ENCODE measurements at places on chromosomes 13 and 19.

- DNase-seq, result no peak
Measured at GRCh38 chr13:63554157-63554556, 2138.5 kb upstream of the PCDH20 start.

GRCh38 chr19:41305927-41306793, 3.8 kb upstream of the CCDC97 start:
- DNase-seq, result no peak

DNA sequence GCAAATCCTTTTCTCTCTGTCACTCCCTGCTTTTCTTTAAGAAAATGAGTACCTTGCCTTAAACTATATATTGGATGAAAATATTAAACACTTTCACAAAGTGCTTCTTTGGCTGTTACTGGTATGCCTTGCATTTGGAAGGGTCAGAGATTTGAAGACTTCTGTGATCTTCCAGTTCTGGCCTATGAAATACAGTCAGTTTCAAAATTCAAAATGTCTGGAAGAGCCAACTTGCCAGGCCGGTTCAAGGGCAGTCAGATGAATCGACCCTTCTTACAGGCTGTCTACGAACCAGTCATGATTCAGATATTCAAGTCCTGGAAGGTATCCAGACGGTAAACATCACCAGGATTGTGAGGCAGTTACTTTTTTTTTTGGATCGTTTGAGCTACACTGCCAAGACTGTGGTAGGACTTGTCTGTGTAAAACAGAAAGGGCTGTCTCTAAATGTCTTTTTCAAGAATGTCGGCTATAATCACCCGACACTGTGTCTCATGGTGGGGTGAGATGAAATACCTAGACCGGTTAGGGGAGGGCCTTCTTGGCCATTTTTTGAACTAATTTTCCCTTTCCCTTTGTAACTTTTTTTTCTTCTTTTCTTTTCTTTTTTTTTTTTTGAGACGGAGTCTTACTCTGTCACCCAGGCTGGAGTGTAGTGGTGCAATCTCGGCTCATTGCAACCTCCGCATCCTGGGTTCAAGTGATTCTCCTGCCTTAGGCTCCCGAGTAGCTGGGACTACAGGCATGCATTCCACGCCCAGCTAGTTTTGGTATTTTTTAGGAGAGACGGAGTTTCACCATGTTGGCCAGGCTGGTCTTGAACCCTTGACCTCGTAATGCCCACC, 11.2 kb downstream of the ACTN4 start:
- DNase-seq, result peak; percentile 57

DNA sequence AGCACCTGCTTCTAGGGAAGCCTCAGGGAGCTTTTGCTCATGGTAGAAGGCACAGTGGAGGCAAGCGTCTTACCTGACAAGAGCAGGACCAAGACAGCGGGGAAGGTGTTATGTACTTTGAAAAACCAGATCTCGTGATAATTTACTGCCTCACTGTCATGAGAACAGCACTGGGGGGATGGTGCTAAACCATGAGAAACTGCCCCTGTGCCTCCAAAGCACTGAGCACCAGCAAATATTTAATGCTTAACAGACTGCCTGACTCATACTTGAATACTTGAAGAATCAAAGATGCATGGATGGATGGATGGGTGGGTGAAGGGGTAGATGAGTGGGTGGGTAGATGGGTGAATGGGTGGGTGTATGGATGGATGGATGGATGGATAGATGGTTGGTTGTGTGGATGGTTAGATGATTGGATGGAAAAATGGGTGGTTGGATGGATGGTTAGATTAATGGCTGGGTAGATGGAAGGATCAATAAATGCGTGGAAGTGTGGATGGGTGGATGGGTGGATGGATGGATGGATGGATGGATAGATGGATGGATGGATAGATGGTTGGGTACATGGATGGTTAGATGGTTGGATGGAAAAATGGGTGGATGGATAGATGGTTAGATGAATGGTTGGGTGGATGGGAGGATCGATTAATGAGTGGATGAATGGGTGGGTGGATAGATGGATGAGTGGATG, 101.1 kb upstream of the IPO5 start:
- no peak for DNase-seq

- no peak for DNase-seq
Measured at GRCh38 chr19:57978586-57979289, 4.4 kb upstream of the C19orf18 start.

DNA sequence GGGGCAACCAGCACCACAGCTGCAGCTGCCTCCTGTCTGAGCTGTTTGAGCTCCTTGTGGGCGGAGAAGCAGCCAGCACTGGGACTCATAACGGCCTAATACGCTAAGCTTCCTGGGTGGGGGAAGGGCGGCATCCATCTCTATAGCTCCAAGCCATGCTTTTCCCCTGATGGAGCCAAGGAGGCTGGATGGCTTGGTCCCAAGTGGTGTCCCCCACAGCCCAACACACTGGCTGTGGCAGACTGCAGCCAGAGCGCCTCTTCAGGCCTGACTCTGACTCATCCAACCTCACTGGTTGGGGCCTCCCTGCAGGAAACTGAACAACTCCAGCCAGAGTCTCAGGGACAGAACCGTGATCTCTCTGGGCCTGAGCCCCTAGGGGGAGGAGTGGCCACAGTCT, 537.3 kb downstream of the SUCLA2 start:
- no peak for DNase-seq

Measured in NCI-H1048 (cell line).